DMS53 (cell line): ENCODE measurements at places on chromosomes 11 and 22.

DNA sequence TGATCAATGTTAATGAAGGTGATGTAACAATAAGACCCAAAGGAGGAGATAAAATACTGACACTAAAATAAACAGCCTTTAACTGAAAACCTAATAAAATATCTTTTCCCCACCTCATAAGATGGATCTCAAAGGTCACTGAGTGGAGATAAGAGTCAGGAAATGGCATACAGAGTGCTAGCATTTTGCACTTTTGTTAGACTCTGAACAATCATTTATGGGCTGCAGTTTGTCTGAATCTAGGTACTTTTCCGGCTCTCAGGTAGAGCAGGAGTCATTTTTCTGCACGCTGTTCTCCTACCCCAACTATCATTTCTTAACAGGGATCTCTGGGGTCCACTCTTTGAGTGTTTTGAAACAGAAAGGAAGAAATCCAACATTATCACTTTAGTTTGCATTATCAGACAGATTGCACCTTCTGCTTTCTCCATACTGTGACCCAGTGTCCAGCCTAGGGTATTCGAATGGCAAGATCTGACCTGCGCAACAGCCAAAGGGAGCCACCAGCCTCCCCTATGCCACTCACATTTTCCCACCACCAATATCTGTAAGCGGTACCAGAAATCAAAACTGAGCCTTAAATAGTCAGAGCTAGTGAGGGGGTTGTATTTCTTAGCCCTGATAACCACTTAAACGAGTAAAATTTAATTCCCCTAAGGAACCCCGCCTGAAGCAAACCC, 863 bp downstream of the SIAE start:
- peak; percentile 25 for DNase-seq

GRCh38 chr22:25360411-25360810, 141.0 kb downstream of the CRYBB2 start:
- no peak for DNase-seq

DNA sequence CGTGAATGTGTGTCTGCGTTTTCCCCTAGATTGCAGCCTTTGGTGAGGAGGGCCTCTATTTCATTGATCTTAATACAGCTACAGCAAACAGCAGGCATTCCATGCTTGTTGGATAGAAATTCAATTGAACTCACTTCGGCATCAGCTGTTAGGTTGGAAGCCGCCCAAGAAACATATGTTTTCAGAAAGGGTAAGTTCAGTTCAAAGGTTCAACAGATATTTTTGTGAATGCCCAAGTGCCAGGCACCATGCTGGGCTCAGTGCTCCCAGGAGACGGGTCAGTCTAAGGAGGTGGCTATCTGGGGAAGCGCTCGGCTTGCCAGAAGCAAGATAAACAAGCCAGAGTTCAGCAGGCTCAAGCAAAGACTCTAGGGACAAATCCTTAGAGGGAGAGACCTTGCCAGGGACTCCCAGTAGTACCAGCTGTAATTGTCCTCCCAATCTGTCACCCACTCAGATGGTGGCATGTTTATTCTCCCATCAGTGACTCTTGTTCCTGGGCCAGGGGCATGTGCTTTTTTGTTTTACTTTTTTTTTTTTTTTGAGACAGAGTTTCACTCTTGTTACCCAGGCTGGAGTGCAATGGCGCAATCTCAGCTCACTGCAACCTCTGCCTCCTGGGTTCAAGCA, 64.5 kb upstream of the LARGE1 start:
- DNase-seq, result no peak

DNA sequence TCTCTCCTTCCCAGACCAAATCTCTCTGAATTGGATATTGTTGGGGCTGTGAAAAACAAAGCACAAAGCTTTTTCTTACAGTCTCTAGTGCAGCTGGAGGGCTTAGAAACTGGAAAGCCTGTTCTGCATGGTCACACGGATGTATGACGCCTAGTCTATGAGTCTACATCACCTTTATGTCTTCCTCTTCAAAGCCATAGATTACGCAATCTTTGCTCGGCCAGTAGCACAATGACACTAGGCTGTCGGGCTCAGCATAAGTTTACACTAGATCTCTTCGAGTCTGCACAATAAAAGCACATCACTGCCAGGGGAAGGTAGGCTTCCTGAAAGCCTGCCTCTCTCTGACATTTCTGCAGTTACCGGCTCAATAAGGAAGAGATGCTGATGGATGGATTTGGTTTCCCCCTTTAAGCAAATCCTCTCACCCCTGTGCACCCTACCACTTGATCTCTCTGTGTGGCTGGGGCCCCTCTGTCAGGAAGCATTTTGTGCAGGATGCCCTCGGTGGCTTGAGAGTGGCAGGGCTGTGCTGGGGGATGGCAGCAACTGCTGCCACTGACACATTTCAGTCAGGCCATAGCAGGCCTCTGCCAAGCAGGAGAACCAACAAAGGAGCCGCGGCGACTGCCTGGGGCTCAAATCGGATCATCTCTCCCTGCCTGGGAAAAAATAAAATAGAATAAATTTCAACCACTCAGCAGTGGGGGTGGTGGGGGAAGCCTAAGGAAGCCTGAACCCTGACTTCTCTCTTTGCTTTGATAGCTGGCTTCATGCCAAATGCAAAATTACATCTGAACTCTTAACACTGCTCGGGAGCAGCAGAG, 1272.8 kb downstream of the LRRC4C start:
- DNase-seq, result peak; percentile 95

DNA sequence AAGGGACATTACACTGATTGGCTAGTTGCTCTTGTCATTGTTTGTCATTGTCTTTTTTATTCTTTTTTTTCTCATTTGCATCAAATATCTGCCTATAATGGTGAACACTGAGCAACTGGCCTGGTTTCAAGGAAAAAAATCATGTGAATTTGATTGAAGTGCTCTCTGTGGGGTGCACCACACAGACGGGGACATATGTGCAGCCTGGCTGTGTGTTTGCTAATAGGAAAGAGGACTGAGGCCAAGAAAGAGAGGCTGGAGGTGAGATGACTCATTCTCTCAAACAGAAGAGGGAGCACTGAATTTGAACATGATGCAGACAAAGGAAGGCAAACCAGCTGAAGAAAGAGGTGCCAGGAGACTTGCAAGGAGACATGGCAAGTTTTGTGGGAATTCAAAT, 684.9 kb upstream of the CCDC90B start:
- DNase-seq, result peak; percentile 80

DNA sequence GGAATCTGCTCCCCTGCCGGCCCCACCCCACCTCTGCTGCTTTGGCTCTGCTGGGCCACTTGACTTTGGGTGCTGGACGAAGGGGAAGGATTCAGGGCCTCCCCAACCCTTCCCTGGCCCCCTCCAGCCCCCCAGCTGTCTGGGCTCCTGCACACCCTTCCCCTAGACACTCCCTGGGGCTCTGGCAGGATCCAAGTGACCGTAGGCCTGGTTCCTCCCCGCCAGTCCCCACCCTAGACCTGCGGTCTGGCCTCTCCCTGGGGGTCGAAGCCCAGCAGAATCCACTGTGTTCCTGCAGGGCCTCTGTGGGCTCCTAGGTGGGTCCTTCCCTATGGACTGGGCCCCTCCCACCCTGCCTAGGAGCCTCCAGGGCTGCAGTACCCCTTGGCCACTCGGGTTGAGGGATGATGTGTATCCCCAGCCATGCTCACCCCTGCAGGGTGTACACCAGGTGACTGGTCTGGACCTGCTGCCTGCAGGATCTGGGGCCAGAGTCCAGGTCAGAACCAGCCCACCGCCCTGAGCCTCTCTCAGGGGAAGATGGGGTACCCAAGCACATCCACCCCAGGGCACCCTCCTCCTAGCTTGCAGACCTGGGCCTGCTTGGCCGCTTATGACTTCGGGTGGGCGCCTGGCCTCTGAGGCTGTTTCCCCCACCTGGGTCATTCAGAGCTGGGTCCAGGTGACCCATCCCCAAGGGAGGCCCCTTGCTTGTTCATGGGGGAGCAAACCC, 5.6 kb downstream of the PIM3 start:
- no peak for DNase-seq

GRCh38 chr11:10669258-10670033, 24.1 kb downstream of the IRAG1 start:
- peak; percentile 33 for DNase-seq

DNA sequence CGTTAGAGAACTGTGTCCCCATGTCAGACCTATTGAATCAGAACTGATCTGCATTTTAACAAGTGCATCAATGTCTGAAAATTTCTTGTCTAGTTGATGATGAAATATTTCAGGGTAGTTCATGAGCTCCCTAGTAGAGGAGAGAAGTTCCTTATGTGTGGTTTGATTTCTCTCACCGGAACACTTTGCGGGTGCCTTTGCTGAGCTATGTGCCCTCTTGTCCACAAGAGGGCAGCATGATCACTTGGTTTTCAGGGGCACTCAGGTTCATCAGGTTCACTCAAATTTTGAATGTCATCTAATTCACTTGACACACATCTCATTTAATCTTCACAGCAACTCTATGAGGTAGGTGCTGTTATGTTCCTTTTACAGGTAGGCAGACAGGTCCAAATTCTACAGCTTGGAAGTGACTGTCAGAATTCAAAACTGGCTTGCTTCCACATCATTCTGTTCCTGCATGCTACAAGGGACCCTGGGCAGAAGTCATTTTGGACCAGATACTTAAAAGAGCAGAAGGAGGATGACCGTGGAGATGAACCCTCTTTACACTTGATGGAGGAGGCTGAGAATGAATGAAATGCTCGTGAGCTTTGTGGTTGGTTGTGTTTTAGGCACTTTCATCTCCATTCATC, 55.6 kb downstream of the P4HA3 start:
- peak; percentile 90 for DNase-seq

DNA sequence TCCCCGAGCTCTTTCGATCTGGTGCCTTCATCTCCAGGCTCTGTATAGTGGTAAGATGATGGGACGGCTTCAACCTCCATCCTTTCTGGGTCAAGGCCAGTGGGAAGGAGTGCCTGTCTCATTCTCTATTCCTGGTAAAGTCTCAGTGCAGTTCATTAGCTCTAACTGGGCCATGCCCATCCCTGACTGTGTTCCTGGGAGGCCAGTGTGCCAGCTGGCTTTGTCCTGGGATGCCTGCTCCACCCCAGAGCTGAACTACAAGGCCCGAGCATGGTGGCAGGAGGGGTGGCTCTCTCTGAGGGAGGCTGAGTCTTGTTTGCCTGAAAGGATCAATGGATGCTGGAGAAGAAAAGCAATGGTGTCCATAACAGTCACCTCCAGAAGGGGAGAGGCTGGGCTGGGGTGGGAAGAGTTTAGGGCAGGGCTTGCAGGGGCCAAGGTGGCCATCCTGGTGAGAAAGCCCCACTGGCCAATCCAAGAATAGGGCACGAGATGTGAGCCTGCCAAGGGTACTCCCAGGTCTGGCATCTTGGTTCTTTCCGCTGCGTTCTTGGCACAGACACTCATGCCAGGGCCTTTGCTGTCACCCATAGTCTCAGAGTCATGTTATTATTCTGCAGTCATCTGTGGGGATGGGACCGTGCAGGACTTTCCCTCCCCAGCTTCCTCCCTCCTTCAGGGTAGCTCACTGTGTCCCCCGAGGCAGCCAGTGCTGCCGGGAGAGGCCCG, 60.1 kb downstream of the PARVB start:
- no peak for DNase-seq

- no peak for DNase-seq
These were observed 122.6 kb downstream of the CCDC81 start for GRCh38 chr11:86497310-86497709.

DNA sequence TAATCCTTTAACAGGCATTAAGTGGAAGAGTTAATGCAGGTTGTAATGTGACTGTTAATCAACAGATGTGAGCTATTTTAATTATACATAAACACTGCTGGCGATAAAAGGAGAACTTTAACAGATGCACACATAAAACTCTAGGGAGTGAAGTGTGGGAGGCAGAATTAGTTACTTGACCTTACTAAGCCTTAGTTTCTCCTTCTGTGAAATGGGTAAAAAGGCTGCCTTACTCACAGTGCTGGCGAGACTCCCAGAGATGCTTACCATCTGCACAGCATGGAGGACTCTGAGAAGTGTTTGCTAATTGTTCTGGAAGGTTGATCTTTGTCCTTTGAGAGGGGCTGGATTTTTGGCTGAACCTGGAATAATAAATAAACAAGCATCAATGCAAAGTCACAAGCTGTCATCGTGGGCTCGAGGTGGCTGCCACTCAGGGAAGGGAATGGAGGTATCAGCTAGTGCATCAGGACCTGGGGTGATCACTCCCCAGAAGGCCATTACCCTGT, 58.6 kb upstream of the MPEG1 start:
- DNase-seq, result peak; percentile 26

DNA sequence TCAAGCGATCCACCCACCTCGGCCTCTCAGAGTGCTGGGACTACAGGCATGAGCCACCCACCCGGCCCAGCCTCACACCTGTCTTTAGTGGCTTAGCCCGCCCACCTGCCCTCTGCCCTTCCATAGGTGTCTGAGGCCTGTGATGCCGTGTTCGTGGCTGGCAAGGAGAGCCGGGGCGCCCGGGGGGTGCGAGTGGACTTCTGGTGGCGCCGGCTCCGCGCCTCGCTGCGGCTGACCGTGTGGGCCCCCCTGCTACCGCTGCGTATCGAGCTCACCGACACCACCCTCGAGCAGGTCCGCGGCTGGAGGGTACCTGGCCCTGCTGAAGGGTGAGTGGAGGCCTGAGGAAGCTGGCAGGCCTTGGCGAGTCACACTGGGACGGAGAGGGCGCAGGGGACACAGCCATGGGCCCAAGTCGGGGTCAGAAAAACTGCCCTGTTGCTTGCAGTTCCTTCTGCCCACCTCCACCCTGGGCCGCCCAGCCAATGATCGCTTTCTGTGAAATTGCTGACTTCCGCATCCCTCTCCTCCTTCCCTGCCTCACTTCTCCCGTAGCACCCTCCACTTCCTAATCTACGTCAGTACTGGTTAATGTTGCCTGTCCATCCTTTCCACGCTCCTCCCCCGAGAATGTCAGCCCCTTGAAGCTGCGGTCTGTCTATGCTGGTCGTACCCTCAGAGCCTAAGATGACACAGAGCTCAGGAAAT, 9.3 kb downstream of the TMEM132A start:
- DNase-seq, result no peak

DNA sequence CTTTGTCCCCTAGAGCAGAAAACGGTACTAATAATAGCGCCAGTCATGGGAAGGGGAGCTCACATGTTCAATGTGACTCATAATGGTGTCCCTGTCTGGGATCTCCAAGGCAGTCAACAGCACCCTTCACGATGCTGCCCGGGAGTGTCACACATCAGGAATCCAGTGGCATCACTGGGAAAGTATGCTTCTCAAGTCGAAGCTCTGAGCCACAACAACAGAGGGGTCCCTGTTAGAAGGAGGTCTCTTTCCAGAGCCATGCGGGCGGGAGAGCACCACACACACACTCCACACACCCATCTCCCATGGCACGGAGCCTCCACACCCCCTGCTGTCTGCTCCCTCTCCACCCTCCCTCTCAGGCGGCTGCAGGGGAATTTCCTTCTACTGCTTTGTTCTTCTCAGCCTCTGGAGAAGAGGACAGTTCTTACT, 119.7 kb downstream of the ETS1 start:
- peak; percentile 22 for DNase-seq

GRCh38 chr11:14582793-14583192, 60.8 kb upstream of the PDE3B start:
- DNase-seq, result no peak

DNA sequence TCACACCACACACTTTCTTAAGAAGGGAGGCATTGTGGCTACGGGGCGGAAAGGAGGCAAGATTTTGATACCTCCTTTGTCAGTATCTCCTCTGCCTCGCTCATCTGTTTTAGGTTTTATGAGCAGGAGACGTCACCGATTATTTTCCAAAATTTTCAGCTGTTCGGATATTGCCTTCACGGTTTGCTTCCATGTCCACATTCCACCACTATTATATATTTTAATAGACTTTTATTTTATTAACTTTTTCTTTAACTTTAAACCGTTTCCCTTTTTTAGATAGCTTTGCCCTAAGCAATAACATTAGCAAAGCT, 33.7 kb upstream of the CREB3L1 start:
- DNase-seq, result no peak

GRCh38 chr11:130544266-130544665, 95.8 kb downstream of the ADAMTS15 start:
- no peak for DNase-seq

GRCh38 chr22:49546811-49547585, 280.7 kb downstream of the BRD1 start:
- no peak for DNase-seq
